NCI-H526 (cell line): ENCODE measurements at places on chromosomes 11 and 22.

GRCh38 chr11:98195300-98195699, 825.4 kb upstream of the CNTN5 start:
- DNase-seq, result no peak

DNA sequence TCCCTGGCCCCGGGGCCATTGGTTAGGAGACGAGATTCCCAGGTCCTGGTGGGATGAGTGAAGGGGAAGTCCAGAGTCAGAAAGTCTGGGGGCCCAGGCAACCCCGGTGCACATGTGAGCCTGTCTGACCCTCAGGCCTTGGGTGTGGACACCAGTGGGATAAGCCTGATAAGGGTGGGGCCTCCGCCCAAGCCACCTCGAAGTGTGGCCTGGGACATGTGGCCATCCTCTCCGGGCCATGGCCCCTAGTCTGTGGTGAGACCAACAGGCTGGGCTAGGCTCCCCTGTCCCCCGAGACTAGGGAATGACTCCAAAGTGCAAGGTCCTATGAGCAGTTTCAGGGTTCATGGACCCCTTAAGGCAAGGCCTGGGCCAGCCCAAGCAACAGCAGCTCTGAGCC, 6.3 kb downstream of the CABP7 start:
- no peak for DNase-seq

- peak; percentile 19 for DNase-seq
Observed at GRCh38 chr11:11622772-11623171, 967 bp upstream of the GALNT18 start.

GRCh38 chr11:75388386-75389275, 10.7 kb upstream of the RPS3 start:
- DNase-seq, result peak; percentile 77

DNA sequence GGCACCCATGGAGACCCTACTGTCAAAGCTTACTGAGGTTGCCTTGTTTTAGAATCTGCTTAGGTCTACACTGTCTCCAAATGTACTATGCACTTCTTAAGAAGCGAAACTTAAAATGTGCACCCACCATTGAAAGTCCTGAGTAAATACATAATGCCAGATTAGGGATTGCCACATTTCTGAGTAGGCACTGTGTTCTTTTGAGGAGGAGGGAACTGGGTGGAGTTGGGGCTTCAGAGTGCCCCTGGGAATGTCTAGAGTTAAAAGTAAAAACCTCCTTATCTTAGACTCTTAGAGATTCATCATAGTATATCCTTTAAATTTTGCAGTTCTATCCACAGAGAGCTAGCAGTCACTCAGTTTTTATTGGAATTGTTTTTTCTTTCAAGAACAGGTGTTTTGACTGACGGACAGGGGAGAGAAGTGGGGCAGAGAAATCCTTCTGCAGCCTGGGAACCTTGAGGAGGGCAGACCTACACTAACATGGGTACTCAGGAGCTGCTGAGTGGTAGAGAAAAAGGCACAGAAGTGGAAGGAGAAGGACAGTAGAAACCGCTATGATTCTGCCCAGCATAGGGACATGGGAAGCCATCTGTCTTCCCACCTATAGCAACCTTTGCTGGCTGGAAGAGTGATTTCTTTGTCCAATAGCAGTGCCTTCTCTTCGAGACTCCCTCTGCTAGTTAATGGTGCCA, 33.4 kb upstream of the MICAL2 start:
- no peak for DNase-seq

- DNase-seq, result no peak
Observed at GRCh38 chr11:31096191-31096805, 273.2 kb downstream of the DCDC1 start.

- no peak for DNase-seq
Observed at GRCh38 chr11:118933486-118933885, 7.8 kb upstream of the BCL9L start.

DNA sequence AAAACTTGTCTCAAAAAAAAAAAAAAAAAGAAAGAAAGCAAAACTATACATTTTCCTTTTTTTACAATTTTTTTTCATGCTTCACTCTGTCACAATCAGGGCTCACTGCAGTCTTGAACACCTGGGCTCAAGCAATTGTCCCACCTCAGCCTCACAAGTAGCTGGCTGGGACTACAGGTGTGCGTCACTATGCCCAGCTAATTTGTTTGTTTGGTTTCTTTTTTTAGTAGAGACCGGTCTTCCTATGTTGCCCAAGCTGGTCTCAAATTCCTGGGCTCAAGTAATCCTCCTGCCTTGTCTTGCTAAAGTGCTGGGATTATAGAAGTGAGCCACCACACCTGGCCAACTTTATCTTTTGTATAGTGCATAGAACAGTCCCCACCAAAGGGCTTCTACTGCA, 15.0 kb upstream of the CXCR5 start:
- DNase-seq, result peak; percentile 34
